Pulmonary artery endothelial cell (primary cell): ENCODE measurements at places on chromosomes 1 and 21. TPM values are rescaled to one million over a fixed set of nuclear protein-coding genes. Genes with fewer than 3 reads are reported as not detected.

DNA sequence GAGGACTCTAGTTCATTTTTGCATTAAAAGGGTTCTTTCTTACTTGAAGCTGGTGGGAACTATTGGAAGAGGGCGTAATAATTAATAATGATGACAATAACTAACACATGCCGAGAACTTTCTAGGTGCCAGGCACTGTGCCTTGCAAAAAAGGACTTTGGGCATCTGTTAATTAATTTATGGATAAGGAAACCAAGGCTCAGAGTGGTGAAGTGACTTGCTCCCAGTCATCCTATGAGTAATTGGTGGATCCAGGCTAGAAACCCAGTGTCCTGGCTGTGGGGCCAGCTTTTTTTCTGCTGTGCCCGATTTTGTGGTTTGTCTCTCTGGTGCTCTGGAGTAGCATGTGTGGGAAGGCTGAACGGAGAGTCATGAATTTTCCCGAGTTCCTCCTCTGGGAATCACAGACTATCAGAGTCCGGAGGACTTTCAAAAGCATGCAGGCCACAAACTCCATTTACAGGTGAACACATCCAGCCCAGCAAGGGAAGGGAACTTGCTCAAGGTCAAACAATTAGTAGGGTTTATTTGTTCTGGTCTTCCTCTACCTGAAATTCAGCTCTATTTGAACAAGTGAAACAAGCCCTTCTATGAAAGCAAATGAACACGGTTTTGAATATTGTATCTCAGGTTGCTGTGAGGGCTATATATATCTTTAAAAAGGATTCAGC lies 23.4 kb downstream of the ROR1 start:
- DNase-seq: no peak

- DNase-seq: no peak
Measured at GRCh38 chr1:39216771-39217170, 12.3 kb downstream of the MACF1 start.

DNA sequence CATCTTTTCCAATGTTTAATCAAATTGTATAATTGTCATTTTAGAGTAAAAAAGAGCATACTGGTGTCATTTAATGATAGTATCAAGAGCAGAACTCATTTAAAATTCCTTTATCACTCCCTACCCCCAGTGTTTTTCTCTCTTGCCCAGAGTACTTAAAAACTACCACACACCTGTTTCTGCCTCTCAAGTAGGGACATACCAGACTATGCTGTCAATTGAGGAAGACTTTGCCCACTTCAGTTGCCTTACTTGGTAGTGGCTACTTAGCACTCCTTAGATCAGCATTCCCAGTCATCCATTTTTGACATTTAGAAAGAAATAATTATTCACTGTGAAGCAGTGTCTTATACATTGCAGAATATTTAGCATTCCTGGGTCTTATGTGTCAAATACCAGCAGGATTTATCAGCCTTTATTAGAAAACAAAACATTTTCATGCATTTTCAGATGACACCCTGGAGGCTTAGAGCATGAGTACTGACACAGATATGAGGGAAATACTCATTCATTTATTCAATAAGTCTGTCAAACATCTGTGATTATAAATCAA lies 127.5 kb upstream of the RGS1 start:
- DNase-seq: no peak

DNA sequence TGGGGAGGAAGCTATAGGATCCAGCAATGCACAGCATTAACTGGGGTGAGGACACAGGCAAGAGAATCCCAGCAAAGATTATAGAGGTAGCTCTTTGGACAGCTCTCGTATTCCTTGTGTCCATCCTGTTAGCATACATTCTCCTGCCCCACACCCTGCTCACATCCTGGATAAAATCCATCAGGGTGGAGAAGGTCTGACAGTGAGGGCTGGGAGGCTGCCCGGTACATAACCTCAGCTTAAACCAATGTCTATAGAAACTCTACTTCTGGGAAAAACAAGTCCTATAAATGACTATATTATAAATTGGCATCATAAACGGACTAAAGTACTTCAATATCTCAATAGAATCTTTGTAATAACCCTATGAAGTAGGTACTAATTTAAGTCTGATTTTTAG lies 36.8 kb upstream of the UBE2U start:
- DNase-seq: no peak

Gene C1orf167
- not detected in 2 replicates for total RNA-seq

- no peak for DNase-seq
Measured at GRCh38 chr1:30708361-30708728, 15.0 kb downstream of the MATN1 start.

GRCh38 chr21:43921979-43922945 lies 57.2 kb downstream of the AGPAT3 start:
- DNase-seq: no peak

DNA sequence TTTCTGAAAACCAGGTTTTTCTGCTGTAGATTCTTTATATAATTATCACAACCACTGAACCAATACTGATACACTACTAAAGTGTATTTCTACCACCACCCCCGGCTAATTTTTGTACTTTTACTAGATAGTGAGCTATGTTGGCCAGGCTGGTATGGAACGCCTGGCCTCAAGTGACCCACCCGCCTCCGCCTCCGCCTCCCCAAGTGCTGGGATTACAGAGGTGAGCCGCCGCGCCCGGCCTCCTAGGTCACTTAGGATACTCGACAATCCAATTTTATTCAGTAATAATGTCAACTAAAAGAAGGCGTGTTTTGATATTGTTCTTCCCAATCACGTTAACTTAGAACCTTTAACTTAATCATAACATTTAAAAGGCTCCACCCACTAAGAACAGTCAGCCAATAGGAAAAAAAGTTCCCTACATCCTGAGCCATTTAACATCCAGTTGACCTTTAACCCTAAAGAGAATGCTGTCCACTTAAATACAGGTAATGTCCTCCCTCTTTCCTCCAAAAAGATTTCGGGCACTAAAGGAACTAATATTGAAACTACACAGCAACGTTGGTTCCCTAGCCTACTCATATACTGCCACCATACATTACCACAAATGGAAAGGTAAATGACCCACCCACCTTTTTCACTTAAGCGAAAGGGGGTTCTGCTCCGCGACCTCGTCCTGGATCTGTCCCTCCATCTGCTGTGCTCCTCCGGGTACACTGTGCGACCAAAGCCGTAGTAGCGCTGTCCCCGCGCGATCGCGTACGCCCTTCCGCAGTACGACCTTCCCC lies 1.2 kb downstream of the RSRP1 start:
- no peak for DNase-seq

Gene ESPN
- 0.79 and 0.81 TPM in 2 replicates for total RNA-seq

GRCh38 chr1:96533820-96534219 lies 187.8 kb upstream of the PTBP2 start:
- no peak for DNase-seq

Gene SPATA17
- total RNA-seq: 0.07 TPM in 1 of 2 replicates, not detected in the other

- DNase-seq: no peak
Measured at GRCh38 chr21:42384156-42384945, 11.5 kb downstream of the TMPRSS3 start.

DNA sequence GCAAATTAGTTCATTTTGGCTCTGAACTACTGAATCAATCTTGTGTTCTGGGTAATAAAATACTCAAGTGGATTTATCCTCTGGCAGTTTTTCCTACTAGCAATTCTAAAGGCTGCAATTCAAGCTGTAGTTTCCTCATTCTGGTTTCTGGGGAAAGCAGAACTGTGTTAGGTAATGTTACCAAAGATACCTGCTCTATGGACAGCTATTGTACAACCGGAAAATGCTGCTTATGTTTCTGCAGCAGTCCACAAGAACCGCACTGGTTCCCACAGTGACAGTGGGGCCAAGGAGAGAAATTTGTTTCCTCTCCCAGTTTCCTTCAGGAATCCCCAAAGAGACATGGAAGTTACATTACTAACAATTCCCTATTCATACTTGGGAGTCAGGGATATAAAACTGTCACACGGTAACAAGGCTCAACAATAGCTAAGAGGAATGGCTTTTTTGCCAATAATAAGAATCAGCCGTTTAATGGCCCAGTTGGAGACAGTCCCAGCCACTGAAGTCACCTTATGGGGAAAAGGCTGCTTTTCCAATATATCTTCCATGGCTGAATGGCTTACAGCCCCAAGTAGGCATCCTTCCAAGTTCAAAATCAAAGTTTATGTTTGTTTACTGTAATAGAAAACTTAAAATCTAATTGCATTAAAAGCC lies 52.6 kb downstream of the PCNX2 start:
- no peak for DNase-seq
